ENCODE measurements at places on chromosomes 7 and 10.

GRCh38 chr7:77328669-77329068 is 87.5 kb downstream of the GSAP start:
- no peak for DNase-seq

GRCh38 chr10:114131094-114131493 is 42.9 kb downstream of the CCDC186 start:
- no peak for DNase-seq

- no peak for DNase-seq
Observed at GRCh38 chr7:135721198-135721820, 6.7 kb downstream of the SLC13A4 start.

DNA sequence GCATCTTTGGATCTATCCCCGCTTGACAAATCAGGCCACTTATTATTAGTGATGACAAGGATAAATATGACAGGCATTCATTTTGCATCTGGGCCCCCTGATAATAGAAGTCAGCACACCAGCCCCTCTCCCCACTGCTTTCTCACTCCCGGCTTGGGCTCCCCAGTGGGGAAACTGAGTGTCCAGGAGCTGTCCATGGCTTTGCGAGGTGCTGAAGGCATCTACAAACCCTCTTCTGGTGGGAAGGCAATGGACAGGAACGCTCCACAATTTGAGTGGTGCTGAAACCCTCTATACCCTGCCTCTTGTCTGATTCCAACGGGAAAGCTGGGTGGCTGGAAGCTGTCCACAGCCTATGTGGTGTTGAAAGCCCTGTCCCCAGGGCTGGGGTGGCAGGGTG is 61.7 kb upstream of the PCBD1 start:
- peak; percentile 5 for DNase-seq

DNA sequence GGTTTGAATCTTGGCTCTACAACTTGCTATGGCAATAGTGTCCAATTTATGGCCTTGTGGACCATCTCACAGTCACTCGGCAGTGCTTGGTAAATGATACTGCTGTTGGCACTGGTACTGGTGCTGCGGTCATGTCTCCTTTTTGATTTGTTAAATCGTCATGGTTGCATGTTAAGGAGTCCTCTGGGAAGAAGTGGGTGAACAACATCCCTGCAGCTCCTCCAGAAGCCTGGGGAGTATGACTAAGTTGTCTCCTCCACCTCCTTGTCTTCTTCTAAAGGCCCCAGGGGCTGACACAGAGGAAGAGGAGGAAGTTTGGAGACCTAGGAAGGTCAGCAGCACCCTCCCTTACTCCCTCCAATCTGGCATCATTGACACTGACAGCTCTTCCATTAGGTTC is 8.5 kb downstream of the ITPRIP start:
- peak; percentile 67 for DNase-seq

DNA sequence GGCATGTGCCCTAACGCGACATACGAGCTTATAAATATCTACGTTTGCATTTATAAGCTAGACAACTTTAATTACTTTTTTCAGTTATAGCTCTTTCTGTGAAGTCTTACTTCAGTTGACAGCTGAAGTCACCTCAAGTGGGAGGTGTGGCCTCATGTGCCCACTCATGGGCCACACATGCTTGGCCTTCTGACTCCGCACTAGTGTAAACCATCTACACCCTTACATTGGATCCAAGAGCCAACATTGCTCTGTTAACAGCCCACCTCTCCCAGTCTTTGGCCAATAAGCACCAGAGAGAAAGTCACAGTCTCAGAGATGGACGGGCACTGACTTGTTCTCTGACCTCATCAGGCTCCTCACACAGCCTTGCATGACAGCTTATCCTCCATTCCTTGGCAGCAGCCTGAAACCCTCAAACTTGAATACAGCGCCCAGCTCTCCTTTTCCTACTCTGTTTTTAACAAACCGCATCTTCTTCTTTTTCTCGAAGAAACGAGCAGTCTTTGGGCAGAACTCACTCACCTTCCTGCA is 70.9 kb upstream of the AMPH start:
- DNase-seq = no peak

Data from iris pigment epithelial cell (primary cell).